Suppressor macrophage treated with lipopolysaccharide for 4 hours (primary cell): ENCODE measurements at places on chromosomes 3 and 15.
A peak's percentile ranks its signal among the peaks of the same experiment; 100 is the strongest.

DNA sequence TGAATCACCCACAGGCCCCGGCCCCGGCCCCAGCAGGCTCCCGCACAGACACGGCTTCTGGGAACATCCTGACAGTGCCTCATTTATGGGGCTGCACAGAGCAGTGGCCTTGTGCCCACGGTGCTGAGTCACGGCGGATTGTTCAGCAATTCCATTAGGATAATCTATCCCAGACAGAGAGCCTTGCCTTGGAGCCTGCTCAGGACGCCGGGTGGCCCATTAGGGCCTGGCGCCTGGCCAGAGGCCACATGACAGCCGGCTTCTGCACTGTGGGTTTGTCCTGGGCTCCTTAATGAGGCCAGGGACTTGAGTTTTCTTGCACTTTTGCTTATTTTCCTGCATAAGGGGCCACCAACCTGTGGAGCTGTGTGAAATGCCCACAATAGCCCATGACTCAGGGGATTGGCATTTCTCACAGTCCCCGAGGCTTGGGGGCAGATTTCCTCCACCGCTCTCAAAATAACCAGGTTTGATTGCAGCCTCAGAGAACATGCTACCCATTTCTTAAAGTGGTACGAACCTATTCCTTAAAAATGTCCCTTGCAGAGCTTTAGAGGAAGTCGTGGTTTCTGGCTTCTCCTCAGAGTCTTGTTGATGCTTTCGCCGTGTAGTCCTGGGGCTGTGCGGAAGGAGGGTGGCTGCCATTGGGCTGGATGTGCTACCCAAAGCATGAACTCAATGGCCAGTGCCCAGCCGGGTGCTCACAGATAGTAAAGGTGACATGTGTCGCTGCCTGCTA lies 19.0 kb downstream of the SYNM start:
- DNase-seq, result peak; percentile 37

- no peak for DNase-seq
These were observed 109.6 kb downstream of the ARRDC4 start for GRCh38 chr15:98070137-98070536.

DNA sequence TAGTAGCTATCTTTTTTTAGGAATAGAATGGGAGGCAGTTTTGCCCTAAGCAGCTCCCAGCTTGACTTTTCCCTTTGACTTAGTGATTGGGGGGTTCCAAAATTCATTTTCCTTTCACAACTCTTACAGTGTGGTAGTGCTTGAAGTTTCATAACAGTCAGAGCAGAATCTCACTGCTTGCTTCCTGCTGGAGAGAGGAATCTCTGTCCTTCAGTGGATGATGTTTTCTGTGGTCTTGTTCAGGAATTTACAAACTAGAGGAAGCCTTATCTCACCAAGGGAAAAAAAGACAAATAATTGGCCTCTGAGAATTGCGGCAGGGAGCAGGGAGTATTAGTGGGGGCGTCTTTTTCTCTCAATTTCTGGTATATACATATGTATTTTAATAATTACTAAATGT lies 326.6 kb upstream of the C2CD4B start:
- no peak for DNase-seq

GRCh38 chr3:103166890-103167289 lies 732.1 kb downstream of the ZPLD1 start:
- DNase-seq, result no peak

DNA sequence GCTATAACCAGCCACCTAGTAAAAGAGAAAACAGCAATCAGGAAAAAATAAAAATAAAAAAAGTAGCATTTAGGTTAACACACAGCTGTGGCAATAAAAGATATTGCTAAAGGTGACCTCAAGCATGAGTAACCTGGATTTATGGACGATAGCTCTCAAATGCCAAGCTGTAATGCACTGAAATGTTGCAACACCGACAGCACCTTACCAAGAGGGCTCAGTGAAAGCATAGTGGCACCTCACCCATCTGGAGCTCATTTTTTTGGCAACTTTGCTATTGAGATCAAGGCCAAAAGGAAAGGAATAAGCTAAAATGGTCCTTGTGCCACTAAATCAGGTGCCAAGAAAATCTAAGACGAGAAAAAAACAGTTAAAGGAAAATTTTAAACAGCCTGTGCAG lies 2.5 kb downstream of the HACD2 start:
- DNase-seq, result no peak

- DNase-seq, result no peak
These were observed 1.0 kb downstream of the SNX1 start for GRCh38 chr15:64096668-64097384.

DNA sequence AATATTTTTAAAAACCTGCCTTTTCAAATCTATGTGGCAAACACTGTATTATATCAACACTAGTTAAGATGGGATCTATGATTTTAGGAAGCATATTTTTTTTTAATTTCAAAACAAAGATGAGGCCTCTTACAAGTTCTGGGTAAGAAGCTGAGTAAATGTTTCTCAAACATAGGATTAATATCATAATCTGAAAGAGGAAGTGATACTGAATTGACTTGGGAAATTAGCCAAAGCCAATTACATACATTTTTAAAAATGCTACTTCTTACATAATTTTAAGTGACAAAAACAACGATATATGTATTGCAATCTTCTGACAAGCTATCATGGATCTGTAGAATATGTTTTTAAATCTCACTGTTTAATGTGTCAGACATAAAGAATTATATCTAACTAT lies 135.1 kb upstream of the UBP1 start:
- peak; percentile 68 for DNase-seq

GRCh38 chr3:195083659-195084058 lies 187.3 kb downstream of the XXYLT1 start:
- DNase-seq, result no peak

- no peak for DNase-seq
These were observed 15.9 kb downstream of the BSN start for GRCh38 chr3:49570028-49570654.

GRCh38 chr3:13419505-13420044 lies 547 bp downstream of the NUP210 start:
- DNase-seq, result peak; percentile 46

- DNase-seq, result no peak
These were observed 1.8 kb downstream of the KCNMB2 start for GRCh38 chr3:178538056-178538455.

DNA sequence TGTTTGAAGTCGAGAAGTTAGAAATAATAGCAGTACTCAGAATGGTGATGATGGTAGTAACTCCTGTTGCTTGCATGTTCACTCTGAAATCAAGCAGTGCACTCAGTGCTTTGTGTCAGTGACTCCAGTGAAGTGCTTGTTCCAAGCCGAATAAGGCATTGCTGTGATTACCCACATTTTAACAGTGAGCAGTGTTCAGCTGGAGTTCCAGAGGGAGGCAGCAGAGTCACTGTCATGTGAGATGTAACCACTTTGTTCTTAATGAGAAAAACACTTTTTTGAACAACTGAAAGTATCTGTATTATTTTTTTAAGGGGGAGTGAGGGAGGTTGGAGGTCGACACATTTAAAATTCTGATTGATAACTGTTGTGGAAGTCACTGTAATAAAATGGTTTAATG lies 3.7 kb downstream of the MDFIC2 start:
- DNase-seq, result no peak

- no peak for DNase-seq
These were observed 1.5 kb downstream of the MYL3 start for GRCh38 chr3:46861605-46862368.

DNA sequence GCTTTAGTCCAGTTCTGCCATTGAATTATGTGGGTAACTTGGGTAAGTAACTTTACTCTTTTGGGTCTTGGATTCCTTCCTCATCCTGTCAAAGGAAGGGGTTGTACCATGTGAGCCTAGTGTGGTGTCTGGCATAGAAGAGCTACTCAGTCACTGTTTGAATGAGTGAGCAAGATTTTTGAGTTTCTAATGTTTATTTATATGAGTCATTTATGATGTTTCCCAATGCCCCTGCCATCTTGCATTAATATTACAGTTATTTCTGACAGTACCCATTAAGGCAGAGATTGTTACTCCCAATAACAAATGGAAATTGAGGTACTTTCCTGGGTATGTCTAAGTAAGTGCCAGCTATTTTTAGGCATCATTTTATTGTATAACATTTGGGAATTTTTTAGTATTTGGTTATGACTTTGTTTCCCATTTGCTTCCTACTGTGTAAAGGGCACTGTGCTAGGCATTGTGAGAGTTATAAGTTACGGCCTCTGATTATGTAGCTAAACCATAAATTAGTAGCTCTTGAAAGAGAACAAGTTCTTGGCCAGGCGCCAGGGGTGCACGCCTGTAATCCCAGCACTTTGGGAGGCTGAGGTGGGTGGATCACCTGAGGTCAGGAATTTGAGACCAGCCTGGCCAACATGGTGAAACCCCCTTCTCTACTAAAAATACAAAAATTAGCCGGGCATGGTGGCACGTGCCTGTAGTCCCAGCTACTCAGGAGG lies 23.5 kb downstream of the NR1D2 start:
- peak; percentile 32 for DNase-seq

DNA sequence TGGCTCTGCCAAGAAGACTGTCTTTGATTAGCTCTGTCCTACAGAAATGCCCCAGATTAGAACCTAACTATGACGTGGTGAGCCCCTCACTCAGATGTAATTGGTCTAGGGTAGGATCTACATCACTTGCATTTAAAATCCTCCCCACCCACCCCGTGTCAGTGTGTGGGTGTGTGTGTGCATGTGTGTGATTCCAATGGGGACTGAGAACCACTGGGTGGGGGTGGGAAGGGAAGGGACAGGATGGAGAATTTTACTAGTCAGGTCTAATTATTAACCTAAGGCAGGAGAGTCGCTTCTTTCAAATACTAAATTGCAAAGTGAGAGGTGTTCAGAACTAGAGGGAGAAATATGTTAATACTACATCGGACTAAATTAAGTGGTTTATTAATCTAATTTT lies 91.7 kb downstream of the TBL1XR1 start:
- DNase-seq, result no peak

DNA sequence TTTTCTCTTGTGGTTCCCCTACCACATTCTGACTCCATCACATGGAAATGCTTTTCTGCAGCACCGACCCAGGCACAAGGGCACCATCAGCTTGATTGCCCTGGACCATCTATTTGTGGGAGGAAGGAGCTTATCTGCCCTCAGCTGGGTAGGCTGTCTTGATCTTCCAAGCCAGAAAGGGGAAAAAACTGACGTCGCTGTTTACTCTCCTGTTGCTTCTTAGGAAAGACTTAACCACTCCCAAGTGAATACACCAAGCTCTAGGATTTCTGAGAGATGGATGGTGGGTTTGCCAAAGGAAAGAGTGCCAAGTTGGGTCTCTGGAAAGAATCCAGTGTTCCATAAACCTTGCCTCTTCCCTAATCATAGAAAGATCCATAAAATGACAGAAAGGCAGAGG lies 4.0 kb downstream of the TNFAIP8L3 start:
- no peak for DNase-seq

GRCh38 chr3:12807066-12807465 lies 10.6 kb downstream of the CAND2 start:
- no peak for DNase-seq

GRCh38 chr15:77028451-77029165 lies 33.7 kb downstream of the PSTPIP1 start:
- no peak for DNase-seq

DNA sequence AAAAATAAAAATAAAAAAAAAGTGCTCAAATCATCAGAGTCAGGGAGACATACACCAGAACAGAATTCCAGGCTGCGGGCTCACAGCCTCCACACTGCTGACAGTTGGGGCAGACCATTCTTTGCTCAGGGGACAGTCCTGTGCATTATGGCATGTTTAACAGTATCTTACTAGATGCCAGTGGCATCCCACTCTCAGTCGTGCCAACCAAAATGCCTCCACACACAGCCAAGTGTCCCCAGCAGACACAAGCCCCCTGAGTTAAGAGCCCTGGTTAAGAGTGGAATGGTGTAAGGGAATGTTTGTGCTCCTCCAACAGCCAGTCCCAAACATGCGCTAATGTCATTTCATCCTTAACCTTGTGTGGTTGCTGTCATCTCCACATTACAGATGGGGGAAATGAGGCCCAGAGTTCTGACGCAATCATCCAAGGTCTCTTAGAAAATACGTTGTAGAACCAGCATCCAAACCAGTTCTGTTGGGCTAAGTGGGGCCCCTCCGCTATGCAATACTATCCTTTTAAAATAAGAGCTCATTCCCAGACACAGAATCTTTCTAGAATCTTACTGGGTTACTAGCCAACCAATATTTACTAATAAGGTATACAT lies 26.0 kb downstream of the CFAP92 start:
- no peak for DNase-seq

DNA sequence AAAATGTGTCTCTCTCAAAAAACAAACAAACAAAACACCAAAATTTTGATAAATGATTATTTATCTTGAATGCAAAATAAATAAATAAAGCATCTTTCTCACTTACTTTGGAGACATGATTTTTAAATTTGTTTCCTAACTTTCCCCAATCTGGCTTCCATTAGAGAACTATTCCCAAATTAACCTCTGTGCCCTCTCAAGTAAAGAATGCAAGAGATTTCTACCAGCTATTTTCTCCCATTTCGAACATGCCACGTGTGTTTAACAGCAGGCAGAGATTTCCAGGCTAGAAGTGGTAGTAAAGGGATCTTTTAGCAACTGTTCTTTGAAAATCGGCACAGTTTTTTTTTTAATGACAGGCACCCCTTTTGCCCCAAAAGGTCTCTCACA lies 269.1 kb downstream of the SHQ1 start:
- no peak for DNase-seq

- DNase-seq, result no peak
These were observed 624 bp downstream of the AP3B2 start for GRCh38 chr15:82709081-82709420.

GRCh38 chr3:10287936-10288574 lies 4.7 kb downstream of the GHRL start:
- no peak for DNase-seq

GRCh38 chr15:65641768-65642475 lies 20.2 kb downstream of the SLC24A1 start:
- no peak for DNase-seq

DNA sequence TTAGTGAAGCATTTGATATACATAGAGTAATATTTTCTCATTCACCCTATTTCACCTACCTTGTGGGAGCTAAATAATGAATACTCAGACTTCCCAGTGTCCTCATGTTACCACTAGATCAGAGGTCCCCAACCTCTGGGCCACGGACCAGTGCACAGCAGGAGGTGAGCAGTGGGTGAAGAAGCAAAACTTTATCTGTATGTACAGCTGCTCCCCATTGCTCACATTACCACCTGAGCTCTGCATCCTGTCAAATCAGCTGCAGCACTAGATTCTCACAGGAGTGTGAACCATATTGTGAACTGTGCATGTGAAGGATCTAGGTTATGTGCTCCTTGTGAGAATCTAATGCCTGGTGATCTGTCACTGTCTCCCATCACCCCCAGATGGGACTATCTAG lies 79.4 kb downstream of the RETNLB start:
- no peak for DNase-seq
